ENCODE measurements at places on chromosomes 16 and 17.

- no peak for DNase-seq
Measured at GRCh38 chr17:50586421-50587247, 26.1 kb downstream of the CACNA1G start.

GRCh38 chr17:81100668-81101067 is 64.6 kb upstream of the PVALEF start:
- no peak for DNase-seq

- no peak for DNase-seq
Measured at GRCh38 chr16:84324434-84325262, 30.0 kb downstream of the WFDC1 start.

- no peak for DNase-seq
Measured at GRCh38 chr16:77877712-77878347, 89.5 kb downstream of the VAT1L start.

GRCh38 chr16:81626181-81626674 is 152.9 kb upstream of the PLCG2 start:
- DNase-seq, result no peak

GRCh38 chr16:58492066-58492465 is 7.9 kb upstream of the NDRG4 start:
- DNase-seq, result no peak

DNA sequence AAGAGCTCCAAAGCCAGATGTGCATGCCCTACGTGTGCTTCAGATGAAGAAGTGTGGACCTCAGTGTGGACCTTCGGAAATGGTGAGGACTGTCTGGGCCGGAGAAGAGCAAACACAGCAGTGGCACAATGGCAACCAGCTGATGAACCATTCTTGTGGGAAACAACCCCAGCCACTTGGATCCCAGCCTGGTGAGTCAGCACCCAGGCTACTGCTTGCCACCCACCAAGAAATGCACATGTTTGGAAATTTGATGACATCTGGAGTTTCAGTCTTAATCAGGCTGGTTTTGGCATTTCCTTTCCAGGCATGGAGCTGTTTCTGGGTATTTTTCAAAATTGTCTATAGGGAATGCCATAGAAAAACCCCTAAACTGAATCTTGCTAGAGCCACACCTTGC is 42.7 kb downstream of the DYNLRB2 start:
- DNase-seq, result no peak

DNA sequence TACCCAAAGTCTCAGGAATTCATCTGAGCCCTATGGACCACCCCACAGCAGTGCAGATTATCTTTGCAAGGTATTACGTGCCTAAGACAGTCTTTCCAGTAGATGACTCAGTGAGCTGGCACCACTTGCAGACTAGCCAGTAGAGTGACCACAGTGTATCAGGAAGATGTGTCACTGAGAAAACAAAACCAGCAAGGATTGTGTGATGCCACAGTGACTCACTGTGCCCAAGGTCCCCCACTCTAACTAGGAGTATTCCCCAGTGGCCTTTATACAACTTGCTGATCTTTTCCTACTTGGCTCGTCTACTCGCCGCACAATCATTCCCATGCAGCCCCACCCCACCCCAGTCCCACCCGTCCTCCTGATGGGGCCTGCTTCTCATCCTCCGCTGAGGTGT is 26.8 kb upstream of the PRKCA start:
- DNase-seq, result no peak

- no peak for DNase-seq
Measured at GRCh38 chr16:58458606-58459343, 41.2 kb upstream of the NDRG4 start.

DNA sequence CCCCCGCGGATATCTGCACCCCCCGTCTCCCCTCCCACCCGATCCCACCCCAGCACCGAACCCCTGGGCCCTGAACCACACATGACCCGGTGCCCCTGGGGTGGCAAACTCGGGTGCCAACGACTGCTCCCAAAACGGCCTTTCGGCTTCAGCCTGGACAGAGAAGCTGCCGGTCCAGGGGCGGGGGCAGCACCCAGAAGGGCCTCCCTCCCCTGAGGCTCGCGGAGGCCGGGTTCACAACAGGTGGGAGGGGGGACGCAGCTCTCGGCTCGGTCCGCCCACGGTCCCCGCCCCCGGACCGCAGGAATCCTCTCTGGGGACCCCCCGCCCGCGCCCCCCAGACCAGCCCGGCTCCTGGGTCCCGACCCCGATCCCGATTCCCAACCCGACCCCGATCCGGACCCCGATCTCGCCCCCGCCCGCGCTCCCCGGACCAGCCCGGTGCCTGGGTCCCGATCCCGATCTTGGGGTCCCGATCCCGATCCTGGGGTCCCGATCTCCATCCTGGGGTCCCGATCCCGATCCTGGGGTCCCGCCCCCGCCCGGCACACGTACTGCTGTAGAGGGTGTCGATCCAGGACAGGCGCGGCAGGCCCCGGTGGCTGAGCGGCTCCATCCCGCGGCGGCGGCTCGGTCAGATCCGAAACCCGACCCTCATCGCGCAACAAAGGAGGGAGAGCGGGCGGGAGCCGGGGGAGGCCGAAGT is 516 bp downstream of the ABR start:
- DNase-seq, result no peak

DNA sequence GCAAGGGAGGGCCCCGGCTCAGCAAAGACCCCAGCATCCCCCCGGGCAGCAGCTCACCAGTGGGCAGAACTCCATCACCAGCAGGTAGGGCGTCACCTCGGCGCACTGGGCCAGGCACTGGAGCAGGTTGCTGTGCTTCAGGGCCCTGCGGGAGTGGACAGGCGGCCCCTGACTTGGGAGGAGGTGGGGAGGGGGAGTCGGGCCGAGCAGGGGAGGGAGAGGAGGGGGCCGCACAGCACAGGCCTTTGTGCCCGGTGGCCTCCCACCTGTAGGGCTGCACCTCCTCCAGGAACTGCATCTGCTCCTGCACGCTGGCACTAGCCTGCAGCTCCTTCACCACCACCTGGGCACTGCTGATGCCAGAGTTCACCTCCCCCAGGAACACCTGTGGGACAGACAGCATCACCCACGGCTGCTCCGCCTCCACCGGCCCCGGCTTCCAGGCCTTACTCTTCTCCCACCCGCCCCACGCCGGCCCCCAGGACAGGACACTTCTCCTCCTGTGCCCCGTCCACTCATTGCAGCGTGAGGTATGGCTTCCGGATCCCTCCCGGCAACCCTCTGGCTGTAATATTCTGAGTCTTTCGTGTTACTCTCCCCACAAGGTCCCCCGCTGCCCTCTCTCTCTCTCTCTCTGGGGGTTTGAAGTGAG is 37.7 kb upstream of the PVALEF start:
- no peak for DNase-seq

GRCh38 chr16:55255733-55256282 is 68.2 kb upstream of the IRX6 start:
- no peak for DNase-seq

DNA sequence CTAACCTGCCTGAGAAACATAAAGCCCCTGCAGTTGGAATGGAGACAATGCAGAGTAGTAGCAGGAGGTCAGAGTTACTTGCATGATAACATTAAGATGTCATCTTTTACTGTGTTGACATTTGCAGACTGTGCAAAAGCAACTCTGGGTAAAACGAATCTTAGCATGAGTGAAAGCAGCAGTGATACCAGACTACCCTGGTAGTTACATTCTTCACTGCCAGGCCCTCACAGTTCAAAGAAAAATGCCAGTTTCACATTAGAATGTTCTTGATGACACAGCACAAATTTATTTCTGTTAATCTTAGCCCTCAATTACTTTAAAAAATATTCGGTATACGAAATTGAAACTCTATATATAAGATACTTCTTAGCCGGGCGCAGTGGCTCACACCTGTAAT is 12.2 kb downstream of the MPHOSPH6 start:
- no peak for DNase-seq

DNA sequence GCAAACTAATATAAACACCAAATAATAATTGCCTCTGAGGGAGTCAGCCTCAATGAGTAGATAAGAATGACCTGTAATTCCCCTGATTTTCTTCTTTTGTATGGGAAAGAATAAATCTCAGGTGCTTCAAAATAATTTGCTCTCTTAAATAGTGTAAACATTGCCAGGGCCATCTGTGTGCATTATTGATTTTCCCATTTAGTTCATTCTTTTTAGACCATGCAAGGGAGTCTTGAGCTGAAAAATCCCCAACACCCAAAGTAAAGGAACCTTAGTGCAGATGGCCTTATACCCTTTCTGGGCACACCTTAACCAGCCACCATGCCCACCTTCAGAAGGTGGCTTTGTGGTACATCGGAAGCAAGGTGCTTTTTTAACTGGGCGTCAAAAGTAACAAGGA is 267.2 kb downstream of the TMEM114 start:
- DNase-seq, result no peak

All from right renal cortex interstitium (tissue), 3 donors.